NCI-H524 (cell line): ENCODE measurements at places on chromosomes 3 and 15.

- no peak for DNase-seq
Observed at GRCh38 chr3:138222942-138223287, 35.8 kb downstream of the ARMC8 start.

- DNase-seq: no peak
Observed at GRCh38 chr15:70345251-70346019, 247.7 kb upstream of the TLE3 start.

GRCh38 chr3:195897853-195898415, 10.4 kb downstream of the TNK2 start:
- DNase-seq: no peak

- DNase-seq: no peak
Observed at GRCh38 chr3:44434834-44435510, 42.5 kb downstream of the ZNF445 start.

DNA sequence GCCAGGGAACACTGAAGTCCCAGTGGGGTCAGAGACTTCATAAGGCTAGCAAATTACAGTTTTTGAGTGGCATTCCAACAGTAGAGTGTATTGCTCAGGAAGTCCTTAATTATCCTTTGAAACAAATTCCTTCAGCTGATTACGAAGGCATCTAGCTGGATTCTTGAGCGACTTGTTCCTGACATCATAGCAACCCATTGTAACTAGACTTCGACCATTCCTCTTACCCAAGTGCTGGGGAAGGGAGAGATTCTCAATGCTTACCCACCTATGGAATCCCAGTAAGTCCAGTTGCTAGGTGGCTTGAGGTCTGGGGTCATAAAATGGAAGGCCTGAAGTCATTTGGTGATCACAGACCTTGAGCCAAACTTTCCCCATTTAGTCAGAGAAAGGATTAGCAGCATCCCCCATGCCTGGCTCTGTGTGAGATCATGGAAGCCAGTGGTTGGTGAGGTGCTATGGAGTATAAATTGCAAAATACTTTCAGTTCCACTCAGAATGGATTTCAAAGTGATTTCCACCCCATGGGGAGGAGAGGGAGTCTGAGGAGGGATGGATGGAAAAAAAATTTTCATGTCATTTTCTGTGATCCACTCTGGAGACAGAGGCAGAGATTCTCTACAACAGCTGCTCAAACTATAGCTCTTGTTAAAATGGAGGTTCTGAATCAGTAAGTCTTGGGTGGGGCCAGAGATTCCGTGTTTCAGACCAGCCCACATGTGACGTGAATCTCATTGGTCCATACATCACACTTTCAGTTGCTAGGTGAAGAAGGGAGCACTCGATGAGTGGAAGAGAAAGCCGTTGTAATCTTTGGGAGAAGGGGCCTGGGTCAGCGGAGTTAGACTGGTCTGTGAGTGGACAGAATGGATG, 45.7 kb downstream of the CD86 start:
- peak; percentile 8 for DNase-seq

- DNase-seq: no peak
Observed at GRCh38 chr3:99232696-99233095, 331.2 kb upstream of the DCBLD2 start.

DNA sequence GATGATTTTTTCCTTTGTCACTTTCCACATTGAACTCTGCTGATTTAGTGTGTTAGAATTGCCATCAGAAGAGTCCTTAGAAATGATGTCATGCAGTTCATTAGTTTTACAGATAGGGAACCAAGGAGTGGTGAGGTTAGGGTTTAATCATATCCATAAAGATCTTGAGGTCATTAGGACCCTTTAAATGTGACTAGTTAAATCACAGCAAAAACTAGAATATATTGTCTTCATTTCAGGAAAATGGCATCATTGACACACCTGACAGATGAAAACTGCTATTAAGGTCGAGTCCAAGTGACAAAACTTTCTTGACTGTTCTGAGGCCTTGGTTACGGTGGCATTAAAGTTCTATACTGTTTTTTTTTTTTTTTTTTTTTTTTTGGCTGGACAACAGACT, 50.5 kb downstream of the MBNL1 start:
- no peak for DNase-seq

DNA sequence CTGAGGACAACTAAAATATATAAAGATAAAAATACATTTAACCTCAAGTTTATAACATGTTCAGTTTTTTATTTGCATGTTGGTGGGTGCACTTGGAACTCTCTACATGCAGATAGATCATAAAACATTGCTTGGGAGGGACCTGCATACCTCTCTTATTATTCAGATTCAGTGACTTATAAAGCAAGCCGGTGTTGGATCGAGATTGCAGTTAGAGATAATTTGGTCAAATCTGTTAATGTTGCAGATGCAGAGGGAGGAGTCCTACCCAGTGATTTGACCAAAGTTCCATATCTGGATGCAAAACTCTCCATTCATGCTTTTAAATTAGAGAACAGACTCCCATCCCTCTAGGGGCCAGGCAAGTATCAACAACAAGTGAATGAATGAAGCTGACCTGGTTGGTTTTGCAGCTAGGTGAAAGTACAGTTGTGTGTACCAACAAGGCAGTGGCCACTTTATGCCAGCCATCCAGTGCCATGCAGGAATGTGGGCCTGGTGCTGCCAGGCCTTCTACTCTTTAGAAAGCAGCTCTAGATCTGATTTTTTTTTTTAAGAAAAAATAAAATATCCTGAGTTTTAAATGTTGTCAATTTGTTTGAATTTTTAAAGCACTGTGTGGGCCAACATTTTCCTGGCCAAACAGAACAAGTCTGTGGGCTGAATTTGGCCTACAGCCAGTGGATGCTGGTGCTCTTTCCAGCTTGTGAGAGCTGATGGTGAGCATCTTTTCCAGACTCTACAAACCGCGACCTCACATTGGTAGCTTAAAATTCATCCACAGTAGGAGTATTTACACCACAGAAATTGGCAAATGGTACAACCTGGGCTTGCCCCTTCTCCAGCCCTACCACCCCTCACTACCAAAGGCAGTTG, 12.3 kb downstream of the CDIN1 start:
- DNase-seq: no peak

- no peak for DNase-seq
Observed at GRCh38 chr3:51712038-51712420, 5.2 kb downstream of the GRM2 start.

DNA sequence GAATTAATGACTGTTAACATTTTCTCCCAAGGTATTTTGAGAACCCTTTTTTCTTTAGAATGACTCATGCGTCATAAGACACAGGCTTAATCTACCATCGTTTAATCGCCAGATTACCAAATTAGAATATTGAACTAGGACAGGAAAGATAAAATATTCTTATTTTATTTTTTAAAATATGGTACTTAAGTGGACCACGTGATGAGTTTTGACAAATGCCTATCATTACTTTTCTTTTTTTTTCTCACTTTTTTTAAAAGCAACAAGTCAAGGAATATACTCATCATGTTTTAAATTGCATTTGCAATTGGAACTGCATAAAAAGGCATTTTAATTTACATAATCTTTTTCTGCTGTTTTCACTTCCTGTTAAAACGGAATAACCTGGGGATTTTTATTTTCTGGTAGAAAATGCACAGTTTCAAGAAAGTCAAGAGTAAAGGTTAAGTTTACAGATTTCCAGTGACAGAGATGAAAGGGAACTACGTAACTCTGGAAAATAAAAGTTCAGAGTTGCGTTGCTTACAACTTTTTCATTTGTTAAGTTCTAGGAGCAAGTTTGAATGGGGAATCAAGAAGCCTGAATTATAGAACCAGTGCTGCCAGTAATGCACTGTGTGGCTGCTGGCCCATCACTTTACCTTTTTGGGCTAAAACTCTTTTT, 23.6 kb downstream of the SIAH2 start:
- no peak for DNase-seq

DNA sequence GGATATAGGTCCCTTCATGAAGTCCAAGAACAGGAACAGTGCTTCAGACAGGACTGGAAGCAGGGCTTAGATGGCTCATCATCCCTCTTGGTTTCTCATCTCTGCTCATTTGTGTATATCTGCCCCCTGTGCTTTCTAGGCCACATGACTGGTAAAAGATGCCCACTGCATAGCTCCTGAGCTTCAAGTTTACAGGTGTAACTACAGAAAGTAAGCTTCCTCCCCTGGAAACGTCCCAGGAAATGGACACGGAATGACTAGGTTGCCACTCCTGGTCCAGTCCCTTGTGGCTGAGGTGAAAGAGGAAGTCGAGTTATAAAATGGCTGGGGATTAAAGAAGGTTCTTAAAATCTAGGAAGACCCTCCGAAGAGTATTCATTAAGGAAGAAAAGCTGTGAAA, 32.5 kb downstream of the MYO5A start:
- no peak for DNase-seq

GRCh38 chr3:152196782-152197181, 71.9 kb upstream of the MBNL1 start:
- no peak for DNase-seq

DNA sequence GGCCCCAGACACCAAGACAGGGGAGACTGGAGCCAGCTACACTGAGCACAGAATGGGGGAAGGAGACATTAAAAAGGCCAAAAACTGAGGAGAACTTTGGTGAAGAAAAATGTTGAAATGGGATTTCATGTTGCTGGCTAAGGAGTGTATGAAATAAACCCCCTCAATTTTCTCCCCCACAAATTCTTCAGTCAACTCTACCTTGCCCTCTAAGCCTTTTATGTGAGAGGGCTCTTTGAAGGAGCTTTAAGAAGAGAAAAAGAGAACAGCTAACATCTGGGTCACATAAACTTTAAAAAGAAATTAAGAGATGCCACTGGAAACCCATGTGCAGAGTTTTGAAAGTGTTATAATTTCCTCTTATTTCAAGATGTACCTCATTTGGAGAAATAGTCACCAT, 88.6 kb downstream of the ATP8B4 start:
- DNase-seq: no peak

DNA sequence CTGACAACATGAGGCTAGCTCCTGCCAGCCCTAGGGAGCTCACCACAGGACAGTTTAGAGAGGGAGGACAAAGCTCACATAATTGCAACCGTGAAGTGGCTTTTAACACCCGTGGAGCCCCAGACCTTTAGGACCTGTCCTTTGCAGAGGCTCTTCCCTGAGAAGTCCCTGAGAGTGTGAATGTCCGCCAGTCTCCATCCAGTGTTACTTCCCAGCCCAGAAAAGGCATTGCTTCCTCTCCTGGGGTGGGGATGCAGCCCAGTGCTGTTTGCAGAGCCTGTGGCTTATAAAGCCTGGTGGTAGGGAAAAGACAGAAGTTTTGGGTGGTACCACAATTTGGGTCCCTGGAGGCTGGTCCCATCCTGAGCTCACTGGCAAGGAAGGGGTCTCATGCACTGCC, 182.0 kb downstream of the SLCO3A1 start:
- no peak for DNase-seq

GRCh38 chr3:177195242-177195991, 1.9 kb downstream of the TBL1XR1 start:
- no peak for DNase-seq

GRCh38 chr3:2579206-2579605, 480.5 kb downstream of the CNTN4 start:
- DNase-seq: peak; percentile 83

- DNase-seq: no peak
Observed at GRCh38 chr15:27844018-27844666, 255.0 kb downstream of the OCA2 start.
